ENCODE measurements at places on chromosomes 2 and 18. TPM values are rescaled to one million over a fixed set of nuclear protein-coding genes. Genes with fewer than 3 reads are reported as not detected.

The SERPINB10 gene
- not detected for total RNA-seq

The PCARE gene
- total RNA-seq, result not detected

The PMAIP1 gene
- 16.9 TPM for total RNA-seq

The SLC9A4 gene
- 0.13 TPM for total RNA-seq

The SNTG2 gene
- total RNA-seq, result 1.0 TPM

The HOXD11 gene
- total RNA-seq, result not detected

The SIX3 gene
- not detected for total RNA-seq

The KHK gene
- 10.1 TPM for total RNA-seq

The ADRA2B gene
- 0.10 TPM for total RNA-seq

The MBOAT2 gene
- total RNA-seq, result 4.2 TPM

The MATN3 gene
- total RNA-seq, result not detected

The GAREM1 gene
- not detected for total RNA-seq

The OTX1 gene
- total RNA-seq, result not detected

The MRPL19 gene
- 35.7 TPM for total RNA-seq

The PTGR3 gene
- 41.2 TPM for total RNA-seq

The PJVK gene
- 2.2 TPM for total RNA-seq

The MARCO gene
- not detected for total RNA-seq

The UPP2 gene
- total RNA-seq, result not detected

The IL1A gene
- 0.22 TPM for total RNA-seq

The DLGAP1 gene
- total RNA-seq, result not detected

The RPIA gene
- 34.0 TPM for total RNA-seq

The ARHGEF33 gene
- total RNA-seq, result not detected

The ALKAL2 gene
- total RNA-seq, result not detected

The PTPN2 gene
- total RNA-seq, result 69.9 TPM

The SPOPL gene
- 12.6 TPM for total RNA-seq

The TTN gene
- 11.0 TPM for total RNA-seq
